Effector memory CD8-positive, alpha-beta T cell (primary cell): ENCODE measurements at places on chromosomes 4 and X.

GRCh38 chrX:1392376-1393068 lies 609 bp upstream of the SLC25A6 start:
- H3K27ac ChIP-seq, result peak overlapping the region; percentile 94
- H3K27me3 ChIP-seq, result no peaks in the 10 kb centered on the region
- peak overlapping the region; percentile 93 for H3K4me3 ChIP-seq
- H3K4me1 ChIP-seq, result peaks cover 40% of the 10 kb centered on the region
- H3K36me3 ChIP-seq, result peaks cover 56% of the 10 kb centered on the region

DNA sequence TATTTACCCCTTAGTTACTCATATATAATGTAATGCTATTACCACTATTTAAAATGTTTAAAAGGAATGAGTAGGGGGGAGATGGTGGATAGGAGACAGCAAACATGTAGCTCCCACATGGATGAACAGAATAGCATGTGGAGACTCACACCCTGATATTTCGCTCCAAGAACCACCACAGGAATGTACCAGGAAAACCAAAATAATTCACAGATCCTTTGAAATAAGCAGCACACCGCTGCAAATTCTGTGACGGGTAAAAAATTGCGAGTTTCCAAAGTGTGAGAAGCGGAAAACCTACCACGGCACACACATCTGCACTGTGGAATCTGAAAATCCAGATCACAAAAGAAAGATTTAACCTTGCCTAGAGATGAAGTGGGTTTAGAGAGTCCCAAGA lies 428.2 kb downstream of the TLL1 start:
- H3K4me3 ChIP-seq, result no peak overlapping the region
- no peaks in the 10 kb centered on the region for H3K27me3 ChIP-seq
- no peaks in the 10 kb centered on the region for H3K36me3 ChIP-seq

DNA sequence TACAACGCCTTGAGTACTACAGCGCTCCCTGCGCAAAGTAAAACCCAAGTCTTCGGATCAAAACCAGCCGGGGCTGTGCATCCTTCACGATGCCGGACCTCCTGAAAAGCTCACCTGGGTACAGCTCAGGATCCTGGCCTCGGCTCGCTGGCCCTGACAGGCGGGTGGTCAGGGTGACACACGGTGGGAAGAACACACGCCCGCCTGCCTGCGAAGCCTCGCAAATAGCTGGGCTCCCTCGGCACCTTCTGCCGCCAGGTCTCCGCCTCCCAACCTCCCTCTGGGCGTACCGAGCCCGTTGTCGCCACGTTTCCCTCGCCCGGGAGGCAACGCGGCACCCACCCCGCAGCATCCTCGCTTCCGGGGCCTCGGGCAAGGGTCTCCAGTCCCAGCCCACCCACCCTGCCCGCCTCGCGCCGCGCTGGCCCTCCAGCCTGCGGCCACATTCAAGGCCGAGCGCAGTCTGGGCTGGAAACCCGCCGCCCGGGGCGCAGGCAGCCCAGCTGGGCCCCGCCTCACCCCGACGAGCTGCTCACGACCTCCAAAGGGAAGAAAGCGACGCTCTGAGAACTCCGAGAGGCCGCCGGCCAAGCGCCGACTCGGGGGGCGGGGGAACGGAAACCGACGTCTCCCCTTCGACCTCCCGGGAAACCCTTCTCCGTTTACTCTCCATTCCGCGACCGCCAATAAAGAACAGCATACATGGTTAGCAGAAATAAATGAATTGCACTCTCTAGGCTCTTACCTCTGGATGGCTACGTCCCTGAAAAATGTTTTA lies 511 bp downstream of the PPM1K start:
- H3K4me1 ChIP-seq, result peaks cover 45% of the 10 kb centered on the region
- peak overlapping the region; percentile 98 for H3K4me3 ChIP-seq
- peaks cover 25% of the 10 kb centered on the region for H3K36me3 ChIP-seq

- no peaks in the 10 kb centered on the region for H3K4me1 ChIP-seq
- H3K36me3 ChIP-seq, result no peaks in the 10 kb centered on the region
- H3K27me3 ChIP-seq, result no peaks in the 10 kb centered on the region
- no peak overlapping the region for H3K4me3 ChIP-seq
- no peak overlapping the region for H3K27ac ChIP-seq
- DNase-seq, result no peak
Measured at GRCh38 chrX:28651186-28651585, 63.9 kb downstream of the IL1RAPL1 start.

DNA sequence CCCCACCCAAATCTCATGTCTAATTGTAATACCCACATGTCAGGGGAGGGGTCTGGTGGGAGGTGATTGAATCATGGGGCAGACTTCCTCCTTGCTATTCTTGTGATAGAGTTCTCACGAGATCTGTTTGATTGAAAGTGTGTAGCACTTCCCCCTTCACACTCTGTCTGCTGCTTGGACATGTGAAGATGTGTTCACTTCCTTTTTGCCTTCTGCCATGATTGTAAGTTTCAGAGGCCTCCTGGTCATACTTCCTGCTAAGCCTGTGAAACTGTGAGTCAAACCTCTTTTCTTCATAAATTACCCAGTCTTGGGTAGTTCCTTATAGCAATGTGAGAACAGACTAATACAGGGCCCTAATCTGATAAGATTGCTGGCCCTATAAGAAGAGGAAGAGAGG lies 1514.8 kb downstream of the RPA4 start:
- DNase-seq, result no peak
- H3K4me3 ChIP-seq, result no peak overlapping the region
- no peak overlapping the region for H3K27ac ChIP-seq
- no peaks in the 10 kb centered on the region for H3K27me3 ChIP-seq

- H3K4me1 ChIP-seq, result peaks cover 12% of the 10 kb centered on the region
- peaks cover 4% of the 10 kb centered on the region for H3K36me3 ChIP-seq
- no peak overlapping the region for H3K4me3 ChIP-seq
- H3K27me3 ChIP-seq, result no peaks in the 10 kb centered on the region
Measured at GRCh38 chrX:47587906-47588735, 5.9 kb downstream of the TIMP1 start.

DNA sequence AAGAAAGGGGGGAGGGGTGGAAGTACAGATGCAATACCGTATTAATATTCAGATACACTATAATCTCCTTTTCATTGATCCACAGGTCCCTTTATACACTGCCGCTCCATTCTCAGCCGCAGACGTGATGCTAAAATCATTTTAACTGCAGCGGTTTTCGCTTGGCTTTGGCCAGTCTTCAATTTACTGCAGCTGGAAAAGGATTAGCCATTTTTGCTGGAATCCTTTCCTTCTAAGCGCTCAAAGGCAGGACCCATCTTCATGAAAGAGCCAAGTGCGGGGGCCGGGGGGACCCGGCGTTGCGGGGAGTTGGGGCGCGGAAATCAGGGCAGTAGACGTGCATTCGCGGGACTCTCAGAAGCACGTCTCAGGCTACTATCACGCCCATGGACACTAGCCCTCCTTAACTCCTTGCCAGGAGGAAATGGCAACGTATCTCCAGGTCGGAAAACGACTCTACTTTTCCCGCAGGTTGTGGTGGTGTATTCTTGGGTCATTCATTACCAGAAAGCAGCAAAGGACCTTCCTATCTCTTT lies 1.7 kb upstream of the PCDH10 start:
- no peak overlapping the region for H3K27ac ChIP-seq
- peaks cover 34% of the 10 kb centered on the region for H3K27me3 ChIP-seq
- no peak for DNase-seq
- H3K4me1 ChIP-seq, result peaks cover 4% of the 10 kb centered on the region

GRCh38 chr4:83174844-83175414 lies 60.4 kb upstream of the PLAC8 start:
- H3K27me3 ChIP-seq, result no peaks in the 10 kb centered on the region
- DNase-seq, result no peak
- peaks cover 8% of the 10 kb centered on the region for H3K4me1 ChIP-seq
- H3K27ac ChIP-seq, result no peak overlapping the region
- no peak overlapping the region for H3K4me3 ChIP-seq

- no peaks in the 10 kb centered on the region for H3K36me3 ChIP-seq
- H3K4me3 ChIP-seq, result no peak overlapping the region
- H3K27ac ChIP-seq, result no peak overlapping the region
- DNase-seq, result no peak
- peaks cover 7% of the 10 kb centered on the region for H3K27me3 ChIP-seq
Measured at GRCh38 chrX:38601866-38602265, 40.5 kb downstream of the TSPAN7 start.

GRCh38 chr4:2686379-2687265 lies 69.5 kb downstream of the TNIP2 start:
- DNase-seq, result no peak
- no peaks in the 10 kb centered on the region for H3K27me3 ChIP-seq
- H3K4me3 ChIP-seq, result no peak overlapping the region
- peaks cover 14% of the 10 kb centered on the region for H3K4me1 ChIP-seq

- no peak for DNase-seq
- H3K36me3 ChIP-seq, result no peaks in the 10 kb centered on the region
- peaks cover 42% of the 10 kb centered on the region for H3K27me3 ChIP-seq
- H3K4me3 ChIP-seq, result peak overlapping the region; percentile 77
Measured at GRCh38 chr4:140049849-140050637, 103.9 kb downstream of the MAML3 start.

DNA sequence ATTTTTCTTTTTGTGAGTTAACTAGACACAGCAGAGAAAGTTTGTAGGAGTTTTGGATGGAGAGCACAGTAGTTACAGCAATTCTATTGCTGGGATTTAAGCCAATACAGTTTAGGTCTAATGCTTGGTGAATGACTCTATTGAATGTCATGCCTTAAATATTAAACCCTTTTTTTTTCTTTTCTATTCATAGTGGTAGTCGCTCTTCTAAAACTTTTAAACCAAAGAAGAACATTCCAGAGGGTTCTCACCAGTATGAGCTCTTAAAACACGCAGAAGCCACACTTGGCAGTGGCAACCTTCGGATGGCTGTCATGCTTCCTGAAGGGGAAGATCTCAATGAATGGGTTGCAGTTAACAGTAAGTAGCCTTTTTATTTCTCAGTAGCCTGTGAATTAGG lies 34.8 kb upstream of the DCK start:
- H3K4me1 ChIP-seq, result peaks cover 6% of the 10 kb centered on the region
- H3K27ac ChIP-seq, result no peak overlapping the region
- peaks cover 11% of the 10 kb centered on the region for H3K36me3 ChIP-seq
- H3K4me3 ChIP-seq, result no peak overlapping the region

- H3K4me3 ChIP-seq, result no peak overlapping the region
- no peaks in the 10 kb centered on the region for H3K27me3 ChIP-seq
- no peak for DNase-seq
- H3K27ac ChIP-seq, result no peak overlapping the region
Measured at GRCh38 chr4:124947622-124948265, 235.2 kb upstream of the ANKRD50 start.

DNA sequence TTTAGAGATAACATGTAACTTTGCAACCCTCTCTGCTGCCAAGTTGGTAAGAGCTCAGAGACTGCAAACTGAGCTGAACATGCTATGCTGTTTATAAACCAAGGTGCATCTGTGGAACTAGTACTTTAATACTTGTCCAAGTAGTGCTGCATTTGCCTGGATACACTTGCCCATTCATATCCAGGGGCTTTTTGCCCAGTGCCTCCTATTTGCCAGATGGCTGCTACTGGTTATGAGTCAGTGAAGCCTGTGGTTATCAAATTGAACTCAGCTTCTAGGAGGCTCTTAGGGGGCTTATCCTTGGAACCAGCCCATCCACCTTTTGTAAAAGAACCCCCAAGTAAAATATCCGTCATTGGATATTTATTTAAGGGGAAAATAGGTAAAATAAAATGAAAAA lies 79.6 kb downstream of the AFF2 start:
- no peaks in the 10 kb centered on the region for H3K36me3 ChIP-seq
- H3K27me3 ChIP-seq, result peaks cover 10% of the 10 kb centered on the region
- no peaks in the 10 kb centered on the region for H3K4me1 ChIP-seq
- DNase-seq, result no peak
- no peak overlapping the region for H3K27ac ChIP-seq

- no peak overlapping the region for H3K4me3 ChIP-seq
- H3K36me3 ChIP-seq, result no peaks in the 10 kb centered on the region
- no peaks in the 10 kb centered on the region for H3K27me3 ChIP-seq
- H3K4me1 ChIP-seq, result no peaks in the 10 kb centered on the region
Measured at GRCh38 chr4:167893531-167893930, 198.8 kb upstream of the ANXA10 start.

GRCh38 chrX:24396931-24397279 lies 36.5 kb downstream of the SUPT20HL1 start:
- H3K27me3 ChIP-seq, result peaks cover 9% of the 10 kb centered on the region
- no peak for DNase-seq
- H3K27ac ChIP-seq, result no peak overlapping the region
- no peaks in the 10 kb centered on the region for H3K4me1 ChIP-seq
- no peaks in the 10 kb centered on the region for H3K36me3 ChIP-seq
- H3K4me3 ChIP-seq, result no peak overlapping the region

DNA sequence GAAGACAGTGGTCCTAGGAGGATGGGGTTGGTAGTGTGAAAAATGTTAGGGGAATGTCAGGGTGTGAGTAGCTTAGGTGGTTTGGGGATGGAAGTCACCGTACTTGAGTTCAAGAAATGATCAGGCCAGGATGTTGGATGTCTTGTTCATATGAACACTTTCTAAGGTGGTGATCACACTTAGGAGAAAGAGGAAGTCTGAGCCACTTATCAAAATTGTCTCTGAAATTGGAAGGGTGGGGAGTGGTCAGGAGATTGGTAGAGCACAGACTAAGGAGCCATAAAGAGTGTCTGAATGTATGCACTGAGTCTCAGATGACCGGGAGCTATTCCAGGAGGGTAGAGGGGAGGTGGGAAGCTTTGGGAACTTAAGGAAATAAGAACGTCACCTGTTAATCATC lies 17.3 kb downstream of the CMC4 start:
- H3K27me3 ChIP-seq, result no peaks in the 10 kb centered on the region
- H3K4me3 ChIP-seq, result no peak overlapping the region
- peaks cover 18% of the 10 kb centered on the region for H3K36me3 ChIP-seq
- DNase-seq, result no peak
- H3K27ac ChIP-seq, result peak overlapping the region; percentile 38

DNA sequence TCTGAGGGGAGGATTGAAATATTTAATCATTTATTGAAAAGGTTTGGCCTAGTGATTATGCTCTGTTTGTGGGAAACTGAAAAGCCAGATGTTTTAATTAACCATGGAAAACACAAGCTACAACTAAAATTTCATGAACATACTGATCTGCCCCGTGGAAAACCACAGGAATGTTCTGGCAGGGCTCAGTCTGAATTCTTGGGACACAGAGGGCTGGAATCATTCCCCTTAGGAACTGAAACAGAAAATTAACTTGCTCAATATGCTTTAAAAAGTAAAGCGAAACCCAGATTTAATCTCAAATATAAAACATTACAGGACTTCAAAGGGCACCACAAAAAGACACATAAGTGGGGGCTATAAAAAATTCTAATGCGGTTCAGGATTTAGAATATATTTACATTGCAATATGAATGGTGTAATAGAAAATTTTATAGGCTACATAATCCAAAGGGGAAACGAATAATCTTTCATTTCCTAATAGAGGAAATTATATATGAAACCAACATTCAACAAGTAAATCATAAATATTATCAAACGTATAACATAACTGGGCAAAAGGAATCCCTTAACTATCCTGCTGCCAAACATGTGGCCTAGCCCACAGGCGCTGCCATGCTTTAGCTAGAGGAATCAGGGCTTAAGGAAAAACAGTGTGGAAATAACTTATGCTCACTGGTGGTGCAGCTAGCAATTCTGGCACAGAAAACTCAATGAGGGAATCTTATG lies 70.9 kb downstream of the APBB2 start:
- no peaks in the 10 kb centered on the region for H3K36me3 ChIP-seq
- H3K27ac ChIP-seq, result no peak overlapping the region

- H3K4me3 ChIP-seq, result no peak overlapping the region
- no peaks in the 10 kb centered on the region for H3K36me3 ChIP-seq
- H3K27ac ChIP-seq, result no peak overlapping the region
- no peaks in the 10 kb centered on the region for H3K27me3 ChIP-seq
- no peak for DNase-seq
- no peaks in the 10 kb centered on the region for H3K4me1 ChIP-seq
Measured at GRCh38 chr4:111879539-111879938, 265.7 kb upstream of the FAM241A start.
